NCI-H2107 (cell line): ENCODE measurements at places on chromosomes 4 and X.
A peak's percentile ranks its signal among the peaks of the same experiment; 100 is the strongest.

GRCh38 chrX:1502241-1502640 is 34.7 kb downstream of the P2RY8 start:
- no peak for DNase-seq

DNA sequence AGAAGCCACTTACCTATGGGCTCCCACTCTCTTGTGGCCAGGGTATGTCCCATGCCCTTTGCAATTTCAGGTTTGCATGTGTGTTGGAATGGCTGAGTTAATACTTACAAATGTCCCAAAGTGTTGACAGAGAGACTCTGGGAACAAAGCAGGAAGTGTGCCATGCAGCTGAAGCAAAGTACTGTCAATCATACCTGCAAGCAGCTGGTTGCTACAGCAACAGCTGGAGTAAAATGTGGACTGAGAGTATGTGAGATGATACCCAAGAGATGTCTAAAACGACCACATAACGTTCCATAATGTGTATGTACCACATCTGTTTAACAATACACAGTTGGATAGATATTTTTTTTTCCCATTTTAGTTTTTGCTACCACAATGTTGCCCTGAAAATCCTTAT is 82.8 kb upstream of the CAMK2D start:
- DNase-seq, result no peak

DNA sequence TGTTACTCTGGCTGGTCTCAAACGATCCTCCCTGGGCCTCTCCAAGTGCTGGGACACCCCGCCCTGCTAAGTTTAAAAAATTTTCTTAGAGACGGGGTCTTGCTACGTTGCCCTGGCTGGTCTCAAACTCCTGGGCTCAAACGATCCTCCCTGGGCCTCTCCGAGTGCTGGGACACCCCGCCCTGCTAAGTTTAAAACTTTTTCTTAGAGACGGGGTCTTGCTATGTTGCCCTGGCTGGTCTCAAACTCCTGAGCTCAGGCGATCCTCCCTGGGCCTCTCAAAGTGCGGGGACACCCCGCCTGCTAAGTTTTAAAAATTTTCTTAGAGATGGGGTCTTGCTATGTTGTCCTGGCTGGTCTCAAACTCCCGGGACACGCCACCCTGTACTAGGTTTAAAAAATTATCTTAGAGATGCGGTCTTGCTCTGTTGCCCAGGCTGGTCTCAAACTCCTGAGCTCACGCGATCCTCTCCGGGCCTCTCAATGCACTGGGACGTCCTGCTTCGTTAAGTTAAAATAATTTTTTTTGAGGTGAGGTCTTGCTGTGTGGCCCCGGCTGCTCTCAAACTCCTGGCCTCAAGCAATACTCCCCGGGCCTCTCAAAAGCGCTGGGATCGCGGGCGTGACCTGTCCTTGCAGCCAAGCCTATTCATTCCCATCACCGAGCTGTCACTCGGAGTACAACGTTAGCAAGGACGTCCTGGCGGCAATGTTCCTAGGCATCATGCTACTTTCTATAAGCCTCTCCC is 1.1 kb downstream of the SLC25A6 start:
- DNase-seq, result no peak

- no peak for DNase-seq
Measured at GRCh38 chr4:184897895-184898294, 72.1 kb upstream of the ACSL1 start.

GRCh38 chr4:148779771-148780170 is 337.6 kb upstream of the NR3C2 start:
- no peak for DNase-seq

GRCh38 chr4:11632025-11632424 is 203.3 kb upstream of the HS3ST1 start:
- DNase-seq, result peak; percentile 22

- no peak for DNase-seq
Measured at GRCh38 chr4:142142366-142143054, 506.1 kb downstream of the IL15 start.

DNA sequence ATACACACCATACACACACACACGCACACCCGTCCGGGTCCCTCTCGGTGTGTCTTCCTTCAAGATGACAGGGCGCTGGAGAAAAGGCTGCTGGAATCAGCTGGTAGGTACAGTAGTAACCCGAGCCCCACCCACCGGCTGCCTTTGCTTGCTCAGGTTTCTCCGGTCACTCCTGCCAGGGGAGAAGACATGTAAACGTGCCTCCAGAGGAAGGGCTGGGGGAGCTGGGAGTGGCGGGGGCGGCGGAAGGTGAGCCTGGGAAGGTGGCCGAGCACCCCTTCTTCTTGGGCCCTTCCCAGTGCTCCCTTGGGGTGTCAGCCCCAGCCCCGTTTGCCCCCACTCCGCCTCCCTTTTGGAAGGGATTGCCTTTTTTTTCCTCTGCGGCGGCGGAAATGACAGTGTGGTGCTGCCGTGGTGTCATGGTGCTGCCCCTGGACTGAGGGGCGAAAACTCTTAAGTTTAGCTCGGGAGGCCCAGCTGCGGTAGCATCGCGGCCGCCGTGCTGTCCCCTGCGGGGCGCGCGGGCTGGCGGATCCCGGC is at the start of gene MID2:
Gene MID2, plus strand, starts transcription at position 169 of the 540 bp plus-strand sequence. CDS start 561 bp downstream, outside the sequence.
- DNase-seq, result peak; percentile 3

DNA sequence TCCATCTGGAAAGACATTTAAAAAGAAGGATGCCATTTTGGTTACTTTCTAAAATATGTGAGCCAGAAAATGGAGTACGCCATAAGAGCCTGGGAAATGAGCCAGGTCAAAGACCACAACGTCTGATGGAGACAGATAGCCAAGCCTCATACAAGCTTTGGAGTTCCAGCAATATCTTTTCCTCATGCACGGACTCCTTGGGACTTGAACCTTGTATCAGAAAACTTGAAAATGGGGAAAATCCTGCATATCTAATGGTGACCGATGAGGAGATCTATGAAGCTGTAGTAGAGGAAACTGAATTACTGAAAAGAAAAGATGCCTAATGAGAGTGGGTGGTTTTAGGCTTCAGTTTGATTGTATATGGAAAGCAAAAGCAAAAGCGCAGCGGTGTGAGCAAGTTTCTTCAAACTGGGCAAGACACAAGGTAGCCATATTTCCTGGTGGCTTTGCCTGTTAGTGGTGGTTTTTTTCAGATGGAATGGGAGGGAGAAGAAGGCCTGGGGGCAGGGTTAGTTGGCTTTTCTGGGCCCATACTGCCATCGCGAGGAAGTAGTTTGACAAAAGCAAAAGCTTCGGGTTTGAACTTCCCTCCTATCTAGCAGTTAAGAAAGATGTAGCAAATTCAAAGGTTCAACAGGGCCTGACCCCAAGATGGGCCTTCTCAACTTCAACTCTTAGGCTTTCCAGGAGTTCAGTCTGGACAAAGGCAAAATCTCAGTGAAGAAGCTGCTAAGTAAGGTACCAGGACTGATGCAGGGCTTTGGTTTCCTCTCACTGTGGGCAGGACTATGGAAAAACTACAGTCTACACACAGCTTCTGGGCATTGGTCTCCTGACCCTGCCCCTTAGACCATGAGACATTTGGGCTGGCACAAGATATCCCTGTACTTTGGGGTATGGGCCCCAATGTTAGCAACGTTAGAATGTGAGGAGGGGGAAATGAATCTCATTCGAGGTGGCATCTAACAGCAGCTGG is 210.0 kb upstream of the STK26 start:
- no peak for DNase-seq

- no peak for DNase-seq
Measured at GRCh38 chr4:78922207-78922606, 17.0 kb downstream of the PAQR3 start.

GRCh38 chr4:27692158-27692557 is 831.5 kb downstream of the STIM2 start:
- DNase-seq, result no peak

GRCh38 chr4:112519689-112520597 is 4.0 kb upstream of the NEUROG2 start:
- no peak for DNase-seq
